ENCODE measurements at places on chromosomes 7 and 10. TPM values are rescaled to one million over a fixed set of nuclear protein-coding genes. Genes with fewer than 3 reads are reported as not detected.

DNA sequence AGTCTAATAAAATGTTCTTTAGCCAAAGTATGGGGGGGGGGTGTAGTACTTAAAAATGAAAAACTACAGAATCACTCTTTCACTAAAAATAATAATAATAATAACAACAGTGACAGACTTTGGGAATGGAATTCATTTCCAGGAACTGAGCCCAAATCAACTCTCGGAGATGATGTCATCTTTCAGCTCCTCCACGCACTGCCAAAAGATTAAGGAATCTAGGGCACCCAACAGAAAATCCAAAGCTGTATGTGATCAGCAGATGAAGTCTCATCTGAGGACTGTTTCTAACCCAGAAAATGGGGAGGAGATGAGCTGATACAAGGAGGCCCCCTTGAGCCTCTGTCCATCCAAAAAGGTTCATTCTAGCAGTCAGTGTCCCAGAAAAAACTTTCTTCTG, 54.5 kb downstream of the GRB10 start:
- ATAC-seq = no peak

DNA sequence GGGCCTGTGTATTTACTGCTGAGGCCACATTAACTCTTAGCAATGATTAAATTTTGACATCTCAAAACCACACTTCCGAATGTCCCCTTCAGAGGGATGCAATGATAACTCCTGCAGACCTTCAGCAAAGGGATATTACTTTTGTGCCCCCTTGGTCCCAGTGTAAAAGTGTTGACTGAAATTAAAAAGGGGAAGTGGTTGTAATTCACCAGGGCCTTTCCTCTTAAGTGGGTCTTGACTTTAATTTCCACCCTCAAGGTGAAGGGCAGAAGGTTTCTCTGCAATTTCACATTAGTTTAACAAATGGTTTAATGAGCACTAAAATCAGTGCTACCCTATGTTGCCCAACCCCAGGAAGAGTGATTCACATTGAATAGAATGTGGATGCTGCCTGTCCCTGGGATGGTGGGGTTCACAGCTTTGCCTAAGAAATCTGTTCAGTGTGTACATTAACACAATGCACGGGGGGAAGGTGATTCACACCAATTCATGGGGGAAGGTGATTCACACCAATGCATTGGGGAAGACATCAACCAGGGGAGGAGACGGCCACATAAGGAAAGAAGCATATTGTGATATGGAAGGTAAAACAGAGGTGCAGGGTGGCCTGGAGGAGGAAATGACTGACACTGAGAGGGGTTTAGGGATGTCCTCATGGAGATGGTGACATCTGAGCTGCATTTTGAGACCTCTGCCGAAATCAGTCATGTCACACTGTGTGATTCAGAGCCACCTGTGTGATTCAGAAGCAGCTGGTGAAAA, 19.4 kb upstream of the TNS3 start:
- ATAC-seq = peak; percentile 78

The NPSR1 gene
- total RNA-seq = not detected

The CRHR2 gene
- not detected for total RNA-seq

GRCh38 chr7:1852517-1853430, 182.7 kb downstream of the ELFN1 start:
- no peak for ATAC-seq

The DRGX gene
- total RNA-seq = not detected

The FASTK gene
- total RNA-seq = 55.5 TPM

DNA sequence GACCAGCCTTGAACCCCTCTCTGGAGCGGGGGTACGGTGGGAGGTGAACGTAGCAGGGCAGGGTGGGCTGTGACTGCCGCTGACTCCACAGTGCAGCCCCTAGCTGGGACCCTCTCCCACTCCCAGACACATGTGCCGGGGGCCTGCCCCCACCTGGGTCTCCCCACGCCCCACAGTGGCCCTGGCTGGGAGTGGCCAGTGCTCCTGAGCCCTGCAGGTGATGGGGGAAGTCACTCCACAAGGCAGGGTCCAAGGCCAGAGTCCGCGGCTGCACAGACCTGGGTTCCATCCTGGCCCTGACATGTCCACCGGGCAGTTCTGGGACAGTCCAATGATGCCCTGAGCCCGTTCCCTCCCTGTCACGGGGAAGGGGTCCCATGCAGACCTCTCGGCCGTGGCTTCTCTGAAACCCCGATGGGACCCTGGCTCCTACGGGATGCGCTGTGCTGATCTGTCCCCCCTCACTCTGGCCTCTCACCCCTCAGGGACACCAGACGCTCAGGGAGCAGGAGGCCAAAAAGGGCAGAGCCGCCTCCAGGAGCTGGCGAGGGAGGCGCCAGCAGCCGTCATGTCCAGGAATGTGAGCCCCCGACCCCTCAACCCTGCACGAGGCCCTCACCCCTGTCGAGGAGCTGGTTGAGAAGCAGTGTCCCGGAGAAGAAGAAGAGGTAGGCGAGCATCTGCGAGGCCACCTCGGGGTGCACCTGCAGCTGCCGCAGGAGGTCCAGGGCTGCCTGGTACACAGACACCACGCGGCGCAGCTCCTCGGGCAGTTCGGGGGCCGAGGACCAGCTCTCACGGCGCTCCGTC, 40.4 kb downstream of the AP5Z1 start:
- ATAC-seq = no peak

GRCh38 chr7:115059321-115059720, 137.4 kb downstream of the MDFIC start:
- ATAC-seq = no peak

DNA sequence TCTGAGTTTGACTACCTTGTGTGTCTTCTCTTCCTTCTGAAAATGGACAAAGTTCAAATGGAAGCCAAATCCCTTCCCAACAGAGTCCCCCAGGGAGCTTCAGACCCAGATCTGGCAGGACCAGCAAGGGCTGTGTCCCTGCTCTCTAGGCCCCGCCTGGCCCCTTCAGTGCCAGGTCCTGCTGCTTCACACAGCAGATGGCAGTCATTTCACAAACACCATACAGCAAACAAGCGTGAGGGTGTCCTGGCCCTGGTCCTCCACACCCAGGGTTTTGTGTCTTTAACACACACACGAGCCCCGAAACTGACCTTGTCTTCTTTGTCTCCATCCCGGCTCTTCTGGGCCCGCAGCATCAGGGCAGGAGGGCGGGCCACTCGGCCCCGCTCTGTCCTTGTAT, 145.0 kb downstream of the TCERG1L start:
- no peak for ATAC-seq

DNA sequence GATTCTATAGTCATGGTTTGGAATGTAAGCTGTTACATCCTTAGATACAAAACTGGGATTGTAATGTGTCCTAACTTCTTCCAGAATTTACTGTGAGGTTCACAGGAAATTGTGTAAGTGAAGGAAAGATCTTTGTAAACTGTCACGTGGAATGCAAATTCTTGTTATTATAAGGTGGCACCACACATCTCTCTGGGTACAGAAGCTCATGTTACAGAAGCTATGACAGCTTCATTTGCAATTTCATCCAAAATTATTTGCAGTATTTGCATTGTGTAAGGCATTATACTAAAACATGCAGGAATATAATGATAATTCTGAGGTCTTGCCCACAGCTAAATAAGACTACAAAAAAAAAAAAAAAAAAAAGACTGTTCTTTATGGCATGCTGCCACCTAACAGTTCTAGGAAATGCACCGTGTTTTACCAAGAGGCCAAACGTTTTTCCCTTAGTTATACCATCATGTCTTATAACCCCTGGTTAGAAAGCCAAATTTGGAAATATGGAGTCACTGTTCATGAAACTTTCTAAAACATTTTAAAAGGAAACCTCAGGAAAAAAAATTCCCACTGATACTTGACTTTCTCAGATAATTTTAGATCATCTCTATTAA, 17.6 kb downstream of the MINDY3 start:
- ATAC-seq = no peak

DNA sequence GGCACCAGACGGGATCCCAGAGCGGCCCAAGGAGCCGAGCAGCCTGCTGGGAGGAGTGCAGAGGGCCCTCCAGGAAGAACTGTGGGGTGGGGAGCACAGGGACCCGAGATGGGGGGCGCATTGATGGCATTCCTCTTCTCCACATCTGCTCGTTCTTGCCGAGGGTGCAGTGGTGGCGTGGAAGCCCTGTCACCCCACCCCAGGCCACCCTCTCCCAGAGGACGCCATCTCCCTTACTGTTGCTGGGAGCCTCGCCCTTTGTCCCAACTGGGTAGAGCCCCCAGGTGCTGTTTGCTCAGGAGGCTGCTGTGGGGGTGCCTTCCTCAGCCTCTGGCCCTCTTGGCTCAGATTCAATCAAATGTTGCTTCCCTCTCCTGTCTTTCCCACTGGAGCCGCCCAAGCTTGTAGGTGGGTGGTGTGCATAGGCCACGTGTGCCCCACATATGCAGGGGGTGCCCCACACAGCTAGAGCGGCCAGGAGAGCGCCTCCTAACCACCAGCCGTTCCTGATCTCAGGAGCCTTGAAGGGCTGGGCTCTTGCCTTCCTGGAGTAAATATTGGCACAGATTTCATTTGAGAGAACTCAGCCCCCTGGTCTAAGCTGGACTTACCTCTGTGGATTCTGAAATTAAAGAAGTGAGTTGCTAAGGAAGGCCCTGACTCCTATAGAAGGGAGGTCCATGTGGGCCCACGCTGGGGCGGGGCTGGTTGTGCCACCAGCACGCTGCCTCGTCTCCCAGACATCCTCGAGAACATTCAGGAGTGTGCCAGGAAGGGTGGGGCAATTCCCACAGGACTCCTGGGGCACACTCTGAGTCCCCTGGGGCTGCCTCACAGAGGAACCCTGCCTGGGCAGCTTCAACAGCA, 39.2 kb downstream of the ZNF467 start:
- ATAC-seq = peak; percentile 29

GRCh38 chr7:2142386-2142785, 90.4 kb downstream of the MAD1L1 start:
- ATAC-seq = no peak

The GATA3 gene
- 0.76 TPM for total RNA-seq

The ACTL6B gene
- total RNA-seq = not detected

GRCh38 chr7:152341039-152341913, 94.5 kb downstream of the KMT2C start:
- peak; percentile 69 for ATAC-seq

DNA sequence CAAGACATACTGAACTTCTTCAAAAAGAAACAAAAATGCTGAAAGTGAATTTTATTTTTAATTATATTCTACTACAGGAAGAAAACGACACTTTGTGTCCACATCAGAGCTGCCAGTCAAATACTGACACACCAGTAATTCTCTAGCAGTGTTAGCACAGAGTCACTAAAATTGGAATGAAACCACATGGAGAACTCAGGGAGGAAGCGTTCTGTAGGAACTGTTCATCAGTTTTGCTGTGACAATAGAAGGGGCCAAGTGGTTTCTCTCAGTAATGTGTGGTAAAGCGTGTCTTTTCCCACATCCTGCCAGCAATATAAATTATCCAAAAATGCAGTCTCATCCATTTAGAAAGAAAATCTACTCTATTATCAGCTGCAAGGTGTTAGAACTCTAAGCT, 683.3 kb downstream of the GRM8 start:
- ATAC-seq = no peak

The ZDHHC6 gene
- 19.9 TPM for total RNA-seq

The SP4 gene
- total RNA-seq = 2.6 TPM

GRCh38 chr7:36127075-36127740, 25.8 kb upstream of the EEPD1 start:
- peak; percentile 76 for ATAC-seq

- no peak for ATAC-seq
Measured at GRCh38 chr7:79064187-79064823, 389.2 kb downstream of the MAGI2 start.

DNA sequence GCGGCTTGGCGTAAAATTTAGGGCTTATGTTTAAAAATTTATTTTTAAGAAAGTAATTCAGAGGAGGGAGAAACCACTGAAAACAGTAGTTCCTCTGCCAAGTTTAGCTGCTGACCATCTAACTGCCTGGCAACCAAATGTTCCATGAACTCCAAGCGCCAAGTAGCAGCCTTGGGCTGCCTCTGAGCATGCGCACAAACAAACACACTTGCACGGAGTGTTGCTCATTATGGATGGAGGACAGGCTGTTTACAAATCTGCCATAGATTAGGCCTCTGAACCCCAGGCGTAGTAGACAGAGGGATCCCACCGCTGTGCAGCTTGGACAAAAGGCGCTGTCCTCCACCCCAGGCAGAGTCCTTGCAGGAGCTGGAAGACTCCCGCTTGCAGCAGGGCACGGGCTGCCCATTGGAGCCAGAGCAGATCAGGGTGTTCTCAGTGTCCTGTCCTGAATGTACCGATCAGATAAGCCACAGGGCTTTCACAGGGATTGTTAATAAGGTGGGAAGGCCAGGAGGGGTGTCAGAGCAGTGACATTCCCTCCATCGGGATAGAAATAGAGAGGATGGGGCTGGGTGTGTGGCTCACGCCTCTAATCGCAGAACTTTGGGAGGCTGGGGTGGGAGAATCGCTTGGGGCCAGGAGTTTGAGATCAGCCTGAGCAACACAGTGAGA, 47.7 kb upstream of the LYZL1 start:
- no peak for ATAC-seq

DNA sequence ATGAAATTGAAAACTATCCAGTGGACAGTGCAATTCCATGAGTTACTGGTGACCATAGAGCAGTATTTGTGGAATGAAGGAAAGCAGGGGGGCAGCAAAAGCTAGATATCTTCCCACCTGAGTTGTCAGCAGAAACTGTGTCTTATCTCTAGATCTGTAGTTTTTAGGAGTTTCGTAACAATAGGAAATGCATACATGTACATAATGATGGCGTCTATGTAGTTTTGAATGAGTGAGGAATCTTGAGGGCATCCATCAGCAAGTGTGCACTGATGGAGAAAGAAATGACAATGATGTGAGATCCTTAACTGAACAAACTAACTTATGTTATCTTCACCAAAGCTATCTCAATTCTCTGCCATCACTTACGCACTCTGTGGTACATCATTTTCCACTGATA, 114.5 kb downstream of the LRRC4 start:
- ATAC-seq = no peak

GRCh38 chr7:29893351-29893965, 87.2 kb downstream of the WIPF3 start:
- no peak for ATAC-seq

GRCh38 chr10:118522791-118523498, 72.5 kb downstream of the PRLHR start:
- ATAC-seq = peak; percentile 95

- ATAC-seq = no peak
Measured at GRCh38 chr7:37709631-37710509, 26.3 kb downstream of the GPR141 start.

All from esophagus mucosa (tissue), 1 donor.